ENCODE measurements at places on chromosomes 7 and 10.

DNA sequence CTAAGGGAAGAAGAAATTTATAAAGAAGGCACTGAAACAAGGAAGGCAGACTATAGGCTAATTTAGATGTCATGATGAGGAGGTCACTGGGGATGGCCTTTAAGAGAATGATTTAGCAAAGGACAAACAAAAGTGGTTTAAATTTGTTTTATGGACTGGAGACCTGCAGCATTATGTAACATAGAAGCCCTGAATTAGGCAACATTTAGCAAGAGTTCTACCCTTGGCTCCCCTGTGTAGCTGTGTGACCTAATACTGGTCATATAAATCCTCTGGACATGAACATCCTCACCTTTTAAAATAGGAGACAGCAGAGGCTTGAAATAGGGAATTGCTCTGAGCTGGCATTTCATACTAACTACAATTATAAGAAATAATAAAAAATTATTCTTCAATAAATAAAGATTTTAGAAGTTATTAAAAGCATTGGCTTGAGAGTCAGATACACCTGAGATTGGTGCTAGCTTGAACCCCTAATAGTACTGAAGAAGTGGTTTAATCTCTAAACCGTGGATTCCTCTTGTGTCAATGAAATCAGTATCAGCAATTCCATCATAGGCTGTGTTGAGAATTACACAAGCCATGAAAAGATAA lies 48.9 kb downstream of the RNLS start:
- DNase-seq: no peak

GRCh38 chr7:55965100-55965470 lies 700 bp downstream of the NIPSNAP2 start:
- no peak for DNase-seq

DNA sequence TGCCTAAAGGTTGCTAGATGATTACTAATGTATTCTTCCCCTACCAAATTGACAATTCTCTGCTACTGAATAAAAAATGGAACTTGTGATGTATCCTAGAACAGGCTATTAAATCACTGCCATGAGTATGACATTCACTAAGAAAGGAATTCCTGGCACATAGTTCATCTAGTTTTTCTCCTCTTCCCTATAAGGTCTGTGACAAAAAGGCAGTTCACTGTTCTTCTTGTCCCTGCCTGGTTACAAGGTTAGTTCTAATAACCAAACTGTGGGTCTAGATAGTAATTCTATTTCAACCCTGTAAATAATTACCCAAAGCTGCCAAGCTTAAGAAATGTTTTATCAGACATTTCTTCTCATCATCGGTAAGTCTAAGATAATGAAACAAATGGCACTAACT lies 245.6 kb downstream of the BICC1 start:
- DNase-seq: no peak

- no peak for DNase-seq
Observed at GRCh38 chr7:137983323-137984008, 18.4 kb downstream of the CREB3L2 start.

- DNase-seq: no peak
Observed at GRCh38 chr7:81267508-81267907, 348.7 kb upstream of the SEMA3C start.

DNA sequence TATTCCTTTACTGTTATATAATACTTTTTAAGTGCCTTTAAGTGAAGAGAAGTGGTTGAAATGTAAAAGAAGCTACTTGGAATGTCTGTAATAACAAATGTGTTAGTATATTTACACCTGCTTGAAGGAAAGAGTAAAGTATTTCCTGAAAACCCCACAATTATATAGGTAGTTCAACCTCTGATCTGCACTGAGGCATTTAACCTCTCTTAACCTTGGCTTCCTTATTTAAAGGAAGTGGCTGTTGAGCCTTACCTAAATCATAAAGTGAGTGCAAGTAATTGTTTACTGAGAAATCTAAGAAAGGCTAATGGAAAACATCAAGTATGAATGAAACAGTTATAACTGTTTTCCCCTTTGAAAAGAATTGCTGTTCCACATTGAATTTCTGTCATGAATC lies 294.5 kb downstream of the ADK start:
- DNase-seq: no peak

GRCh38 chr10:67912331-67912946 lies 28.0 kb downstream of the SIRT1 start:
- DNase-seq: no peak

DNA sequence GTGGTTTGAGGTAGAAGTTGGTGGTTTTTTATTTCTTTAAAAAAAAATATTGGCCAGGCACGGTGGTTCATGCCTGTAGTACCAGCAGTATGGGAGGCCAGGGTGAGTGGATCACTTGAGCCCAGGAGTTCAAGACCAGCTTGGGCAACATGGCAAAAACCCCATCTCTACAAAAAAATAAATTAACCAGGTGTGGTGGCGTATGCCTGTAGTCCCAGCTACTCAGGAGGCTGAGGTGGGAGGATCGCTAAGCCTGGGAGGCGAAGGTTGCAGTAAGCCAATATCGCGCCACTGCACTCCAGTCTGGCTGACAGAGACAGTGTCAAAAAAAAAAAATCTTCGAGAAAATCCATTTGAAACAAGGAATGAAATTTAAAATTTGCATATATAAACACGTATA lies 1.1 kb downstream of the IL2RA start:
- DNase-seq: no peak

- no peak for DNase-seq
Observed at GRCh38 chr10:72756674-72757385, 64.9 kb downstream of the MCU start.

- no peak for DNase-seq
Observed at GRCh38 chr7:96217147-96217546, 104.8 kb downstream of the SLC25A13 start.

DNA sequence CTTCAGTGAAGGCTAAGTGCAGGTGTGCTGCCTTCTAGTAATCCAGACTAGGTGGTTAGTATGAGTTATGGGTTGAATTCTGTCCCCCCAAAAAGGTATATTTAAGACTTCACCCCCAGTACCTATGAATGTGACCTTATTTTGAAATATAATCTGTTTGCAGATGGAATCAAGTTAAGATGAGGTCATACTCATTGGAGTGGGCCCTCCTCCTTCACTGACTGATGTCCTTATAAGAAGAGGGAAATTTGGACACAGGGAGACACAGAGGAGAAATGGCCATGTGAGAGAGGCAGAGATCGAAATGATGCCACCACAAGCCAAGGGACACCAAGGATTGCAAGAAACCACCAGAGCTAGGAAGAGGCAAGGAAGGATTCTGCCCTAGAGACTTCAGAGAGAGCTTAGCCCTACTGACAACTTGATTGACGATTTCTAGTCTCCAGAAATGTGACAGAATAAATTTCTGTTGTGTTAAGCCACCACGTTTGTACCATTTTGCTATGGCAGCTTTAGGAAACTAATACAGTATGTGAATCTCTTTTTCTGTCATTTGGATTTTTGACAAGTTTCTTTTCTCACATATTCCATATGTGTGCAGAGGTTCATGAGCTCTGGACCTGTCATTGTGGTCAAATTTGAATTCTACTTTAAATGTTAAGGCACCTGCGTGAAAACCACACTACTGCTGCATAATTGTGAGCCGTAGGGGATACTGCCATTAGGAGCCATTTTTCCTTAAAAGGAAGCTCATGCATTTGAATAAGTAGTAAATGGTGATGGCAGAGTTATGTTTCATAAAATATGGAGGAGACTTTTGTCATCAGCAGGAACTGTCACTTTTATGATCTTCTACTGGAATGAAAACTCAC lies 2.6 kb upstream of the RPA3 start:
- no peak for DNase-seq

DNA sequence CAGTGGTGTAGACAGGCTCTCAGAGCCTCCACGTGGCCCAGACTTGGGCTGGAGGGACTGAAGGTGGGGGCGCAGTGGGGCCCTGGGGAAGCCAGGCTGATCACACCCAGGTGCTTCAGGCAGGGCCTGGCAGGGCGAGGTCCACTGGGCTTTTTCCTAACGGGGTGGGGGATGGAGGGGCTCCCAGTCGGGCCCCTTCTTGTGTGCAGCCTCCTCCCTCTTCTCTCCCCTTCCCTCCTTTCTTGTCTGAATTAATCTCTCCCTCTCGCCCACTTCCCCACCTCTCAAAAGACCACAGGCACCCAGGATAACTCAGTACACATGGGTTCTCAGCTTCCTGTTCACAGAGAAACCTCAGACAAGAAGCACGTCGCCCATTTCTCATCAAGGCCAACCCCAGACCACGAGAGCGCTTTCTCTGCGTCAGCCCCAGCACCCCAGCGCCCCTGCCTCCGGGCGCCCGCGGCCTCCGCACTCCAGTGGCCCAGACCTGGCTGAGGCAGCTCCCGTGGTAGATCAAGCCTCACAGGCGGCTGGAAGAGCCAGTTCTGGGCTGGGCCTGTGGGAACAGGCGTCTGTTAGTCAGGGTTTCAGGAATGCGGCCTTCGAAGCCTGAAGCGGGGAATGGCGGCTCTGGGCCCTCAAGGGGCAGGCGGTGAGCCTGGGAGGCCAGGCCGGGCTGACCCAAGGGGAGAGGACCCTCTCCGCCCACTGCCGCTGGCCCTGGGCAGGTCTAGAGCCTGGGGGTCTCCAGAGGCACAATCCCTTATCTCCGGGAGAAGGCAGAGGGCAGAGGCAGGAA lies 50.6 kb downstream of the PWWP2B start:
- DNase-seq: peak; percentile 83

DNA sequence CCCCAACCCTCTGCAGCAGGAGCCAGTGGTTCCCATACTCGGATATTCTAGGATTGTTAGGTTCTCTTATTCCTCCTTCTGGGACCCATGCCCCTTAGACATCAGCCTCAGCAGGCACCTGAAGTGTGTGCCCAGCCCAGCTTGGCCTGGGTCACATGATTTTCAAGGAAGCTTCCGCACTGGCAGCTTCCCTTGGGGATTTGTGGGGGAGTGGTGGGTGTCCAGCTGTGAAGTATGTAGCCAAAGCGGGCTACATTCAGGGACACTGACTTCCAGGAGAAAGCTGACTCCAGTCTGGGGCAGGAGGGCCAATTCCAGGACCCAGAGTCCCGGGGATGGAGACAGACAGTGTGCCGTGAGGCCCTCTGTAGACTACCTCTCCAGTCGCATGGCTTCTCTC lies 1.3 kb downstream of the LDB1 start:
- peak; percentile 45 for DNase-seq

GRCh38 chr7:20741801-20742200 lies 44.9 kb downstream of the SP8 start:
- DNase-seq: no peak

DNA sequence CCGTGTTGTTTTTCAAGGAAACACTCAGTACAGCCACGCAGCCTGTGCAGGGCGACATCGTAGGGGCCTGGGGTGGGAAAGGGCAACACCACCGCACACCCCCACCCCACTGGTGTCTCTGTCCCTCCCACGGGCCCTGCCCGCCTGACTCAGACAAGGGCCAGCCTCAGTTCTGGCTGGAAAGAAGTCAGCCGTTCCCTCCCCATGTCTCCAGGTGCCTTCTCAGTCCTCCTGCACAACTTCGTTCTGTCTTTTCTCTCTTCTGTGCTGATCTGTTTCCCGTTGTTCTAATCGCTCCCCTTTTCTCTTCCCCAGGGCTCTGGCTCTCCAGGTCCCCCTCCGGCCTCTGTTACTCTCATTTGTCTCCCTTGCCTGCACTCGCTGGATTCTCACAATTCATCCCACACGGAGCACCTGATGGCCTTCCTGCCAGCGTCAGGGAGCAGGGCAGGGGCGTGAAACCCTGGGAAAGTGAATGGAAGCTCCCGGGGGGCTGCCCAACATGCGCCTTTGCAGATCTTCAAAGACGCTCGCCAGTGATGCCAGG lies 97.7 kb downstream of the WDR37 start:
- DNase-seq: no peak

- DNase-seq: no peak
Observed at GRCh38 chr7:43698460-43699255, 30.7 kb downstream of the COA1 start.

- no peak for DNase-seq
Observed at GRCh38 chr10:123999956-124000615, 93.3 kb downstream of the CHST15 start.

- DNase-seq: no peak
Observed at GRCh38 chr7:117017702-117018266, 64.5 kb downstream of the ST7 start.

DNA sequence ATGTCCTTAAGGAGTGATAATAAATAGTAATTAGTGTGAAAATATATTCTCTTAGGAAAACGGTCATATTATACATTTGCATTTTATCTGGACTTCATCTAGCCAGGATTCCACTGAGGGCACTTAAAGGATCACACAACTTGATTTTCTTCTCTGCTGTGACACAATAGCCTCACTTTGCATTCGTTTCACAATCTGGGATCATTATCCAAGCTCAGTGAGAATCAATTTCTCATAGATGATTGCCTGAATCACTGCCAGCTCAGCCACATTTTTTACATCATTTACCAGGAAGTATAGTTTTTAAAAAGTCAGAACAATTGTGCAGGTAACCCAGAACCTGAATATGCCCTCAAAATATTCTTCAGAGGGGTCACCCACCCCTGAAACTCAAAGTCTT lies 68.9 kb downstream of the PTPRZ1 start:
- no peak for DNase-seq

DNA sequence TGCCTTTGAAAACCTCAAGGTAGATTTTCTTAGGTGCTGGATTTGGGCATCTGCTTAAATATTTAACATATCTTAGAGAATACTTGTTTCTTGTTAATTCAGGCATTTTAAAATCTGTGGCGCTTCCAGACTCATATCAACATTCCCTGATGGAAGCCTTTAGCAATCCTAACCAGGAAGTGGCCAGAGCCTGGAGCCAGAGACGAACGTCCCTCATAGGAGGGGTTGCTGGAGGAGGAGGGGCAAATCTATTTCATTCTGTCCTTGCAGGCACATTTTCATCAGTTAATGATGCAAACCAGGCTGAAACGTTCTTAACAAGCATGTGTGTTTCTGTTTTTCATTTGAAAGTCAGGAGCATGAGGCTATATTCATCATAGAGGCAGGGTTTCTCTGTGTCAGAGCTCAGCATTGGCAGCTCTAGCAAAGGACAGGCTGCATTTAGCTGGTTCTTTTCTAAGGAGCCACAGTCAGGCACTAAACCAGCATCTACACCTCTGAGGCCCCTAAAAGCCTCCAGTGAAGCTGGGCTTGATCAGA lies 17.8 kb upstream of the IFIT2 start:
- DNase-seq: no peak

- DNase-seq: no peak
Observed at GRCh38 chr7:134811765-134812164, 32.3 kb downstream of the CALD1 start.

DNA sequence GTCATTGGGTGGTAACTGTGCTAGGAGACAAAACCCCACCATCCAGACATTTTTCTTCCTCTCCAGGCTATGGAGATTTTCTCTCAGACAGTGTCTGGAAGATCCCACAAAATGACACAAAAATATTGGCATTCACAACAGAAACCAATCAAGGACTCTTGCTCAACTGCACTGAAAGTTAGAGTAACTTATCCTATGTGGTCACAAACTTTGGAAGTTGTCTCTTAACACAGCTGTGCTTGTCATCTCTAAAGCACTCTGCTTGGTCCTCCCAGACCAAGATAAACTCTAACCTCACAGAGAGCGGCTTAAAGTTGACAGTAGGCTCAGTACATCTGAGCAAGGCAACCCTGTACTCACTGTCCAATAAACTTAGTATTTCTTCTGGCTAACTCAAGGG lies 74.9 kb downstream of the AKR1C4 start:
- no peak for DNase-seq

- no peak for DNase-seq
Observed at GRCh38 chr10:5514226-5514850, 10.4 kb upstream of the CALML3 start.

Measured in CD4-positive, alpha-beta T cell treated with Interleukin-4 for 1 hour (primary cell).